ENCODE measurements at places on chromosomes 2 and 18.

GRCh38 chr2:9208875-9209274 is 2.3 kb downstream of the ASAP2 start:
- no peak for DNase-seq

GRCh38 chr2:134727385-134727784 is 8.6 kb upstream of the TMEM163 start:
- DNase-seq: no peak

DNA sequence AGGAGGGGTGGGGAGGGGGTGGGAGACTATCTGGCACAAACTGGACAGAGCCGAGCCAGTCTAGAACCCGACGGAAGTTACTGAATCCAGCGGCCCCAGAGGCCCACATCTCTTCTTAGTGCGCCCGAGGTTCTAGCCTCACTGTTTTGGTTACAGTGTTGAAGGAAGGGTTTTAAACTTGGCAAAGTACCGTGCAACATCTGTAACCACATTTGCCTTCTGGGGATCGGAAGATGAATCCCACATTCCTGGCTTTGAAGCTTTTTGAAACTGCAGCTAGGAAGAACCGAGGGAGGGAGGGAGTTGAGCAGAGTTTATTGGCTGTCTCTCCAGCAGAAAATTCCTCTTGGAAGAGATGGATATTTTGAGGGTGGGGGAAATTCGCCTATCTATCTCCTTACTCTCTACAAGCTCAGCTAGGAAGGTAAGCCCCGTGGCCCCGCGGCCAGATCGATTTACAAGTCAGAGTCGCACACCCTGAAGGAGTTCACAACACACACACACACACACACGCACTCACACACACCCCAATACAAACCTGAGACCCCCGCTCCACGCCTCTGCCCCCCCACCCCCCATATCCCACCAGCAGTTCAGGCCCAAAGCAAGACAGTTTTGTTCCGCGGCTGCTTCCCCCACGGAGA is 1.0 kb downstream of the ACVR1 start:
- DNase-seq: no peak

GRCh38 chr2:169815849-169816248 is 8.9 kb downstream of the METTL5 start:
- DNase-seq: no peak

DNA sequence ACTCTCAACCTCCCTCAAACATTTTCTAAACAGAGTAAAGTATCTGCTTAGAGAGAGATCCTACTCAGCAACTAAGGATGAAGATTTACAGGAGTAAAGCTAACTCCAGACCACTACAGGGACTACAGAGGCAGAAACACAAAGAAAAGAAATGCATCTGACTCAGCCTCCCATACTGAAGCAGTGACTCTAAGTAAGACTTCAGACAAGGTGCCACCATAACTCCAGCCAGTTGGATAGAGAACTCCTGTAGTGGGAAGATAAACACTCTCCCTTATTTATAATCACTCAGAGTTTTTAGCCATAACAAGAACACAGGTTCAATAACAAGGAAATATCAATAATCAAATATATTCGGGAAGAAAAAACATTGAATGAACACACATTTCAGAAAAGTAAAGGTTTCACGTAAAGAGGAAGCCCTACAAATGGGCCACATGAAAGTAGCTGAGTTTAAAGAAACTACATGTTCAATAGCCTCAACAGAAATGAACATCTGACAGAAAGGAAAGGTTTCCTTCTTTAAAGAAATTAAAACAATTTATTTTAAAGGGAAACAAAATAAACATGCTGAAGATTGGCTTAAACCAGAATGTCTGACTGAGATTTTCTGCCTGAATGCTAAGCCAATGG is 519.9 kb downstream of the KCNJ3 start:
- DNase-seq: no peak

DNA sequence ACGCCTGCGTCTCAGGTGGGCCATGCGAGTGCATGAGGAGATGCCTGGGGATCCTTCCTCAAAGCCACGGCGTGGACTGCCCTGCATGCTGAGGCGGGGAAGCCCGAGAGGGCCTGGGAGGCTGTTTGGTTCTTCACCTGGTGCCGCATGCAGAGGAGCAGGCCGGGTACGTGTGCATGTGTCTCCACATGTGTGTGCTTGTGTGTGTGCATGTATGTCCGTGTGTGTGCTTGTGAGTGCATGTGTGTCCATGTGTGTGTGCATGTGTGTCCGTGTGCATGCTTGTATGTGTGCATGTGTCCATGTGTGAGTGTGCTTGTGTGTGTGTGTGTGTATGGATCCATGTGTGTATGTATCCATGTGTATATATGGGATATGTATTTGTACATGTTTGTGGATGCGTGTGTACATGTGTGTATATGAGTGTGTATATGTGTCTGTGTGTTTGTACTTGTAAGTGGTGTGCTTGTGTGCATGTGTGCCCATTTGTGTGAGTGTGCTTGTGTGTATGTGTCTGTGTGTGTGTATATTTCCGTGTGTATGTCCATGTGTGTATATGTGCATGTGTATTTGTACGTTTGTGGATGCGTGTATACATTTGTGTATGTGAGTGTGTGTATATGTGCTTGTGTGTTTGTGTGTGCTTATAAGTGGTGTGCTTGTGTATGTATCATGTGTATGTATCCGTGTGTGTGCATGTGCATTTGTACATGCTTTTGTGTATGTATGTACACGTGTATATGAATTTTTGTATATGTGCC is 79.0 kb downstream of the PTGR3 start:
- no peak for DNase-seq

GRCh38 chr18:13436576-13436975 is 218.0 kb downstream of the LDLRAD4 start:
- DNase-seq: peak; percentile 21

DNA sequence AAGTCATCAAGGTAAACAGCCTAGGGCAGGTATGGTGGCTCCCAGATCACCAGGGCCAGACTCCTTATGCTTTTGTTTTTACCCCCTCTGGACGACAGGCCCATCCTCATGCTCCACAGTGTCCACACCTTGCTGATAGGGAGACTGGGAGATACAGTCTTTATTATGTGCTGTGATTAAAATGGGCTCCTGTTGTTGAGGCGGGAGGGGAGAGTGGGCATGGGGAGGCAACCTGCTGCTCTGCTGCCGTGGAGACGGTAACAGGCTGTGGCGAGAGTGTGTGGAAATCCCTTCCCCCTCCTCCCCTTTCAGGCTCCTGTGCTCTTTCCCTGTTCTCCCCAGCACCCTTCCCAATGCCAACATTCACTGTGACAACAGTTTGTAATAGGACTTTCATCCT is 38.2 kb upstream of the PNO1 start:
- DNase-seq: no peak

- DNase-seq: no peak
Measured at GRCh38 chr2:38605298-38605830, 2.6 kb upstream of the HNRNPLL start.

GRCh38 chr2:7070483-7070882 is 153.3 kb downstream of the RNF144A start:
- no peak for DNase-seq

- DNase-seq: no peak
Measured at GRCh38 chr2:151762694-151763093, 28.4 kb upstream of the NEB start.

DNA sequence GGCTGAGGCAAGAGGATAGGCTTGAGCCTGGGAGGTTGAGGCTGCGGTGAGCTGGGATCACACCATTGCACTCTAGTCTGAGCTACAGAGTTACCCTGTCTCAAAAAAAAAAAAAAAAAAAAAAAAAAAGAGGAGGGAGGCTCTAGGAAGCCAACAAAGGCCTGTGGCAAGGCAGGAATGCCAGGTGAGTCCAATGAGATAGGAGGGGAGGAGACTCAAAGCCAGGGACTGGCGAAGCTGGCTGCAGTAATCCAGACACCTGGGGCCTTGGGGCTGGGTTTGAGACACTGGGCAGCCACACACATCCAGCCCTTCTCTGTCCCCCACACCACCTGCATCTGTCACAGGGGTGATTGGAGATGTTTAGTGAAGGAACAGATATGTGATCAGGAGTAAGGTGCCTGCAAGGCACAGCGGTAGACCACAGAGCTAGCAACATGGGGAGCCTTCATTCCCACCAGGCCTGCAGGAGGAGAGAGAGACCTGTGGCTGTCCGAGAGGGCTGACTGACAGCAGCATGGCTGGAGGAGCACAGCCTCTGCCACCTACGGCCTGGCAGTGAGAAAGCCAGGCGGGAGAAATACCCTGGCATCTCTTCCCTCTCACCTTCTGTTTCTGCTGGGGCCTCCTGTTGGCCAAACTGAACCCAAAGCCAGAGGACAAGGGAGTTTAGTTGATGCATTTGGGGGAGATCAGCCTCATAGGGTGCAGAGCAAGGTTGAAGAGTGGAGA is 9.5 kb downstream of the CHPF start:
- no peak for DNase-seq

- DNase-seq: no peak
Measured at GRCh38 chr2:177604271-177605065, 211.9 kb downstream of the AGPS start.

- DNase-seq: no peak
Measured at GRCh38 chr2:201130524-201131186, 14.7 kb downstream of the CFLAR start.

DNA sequence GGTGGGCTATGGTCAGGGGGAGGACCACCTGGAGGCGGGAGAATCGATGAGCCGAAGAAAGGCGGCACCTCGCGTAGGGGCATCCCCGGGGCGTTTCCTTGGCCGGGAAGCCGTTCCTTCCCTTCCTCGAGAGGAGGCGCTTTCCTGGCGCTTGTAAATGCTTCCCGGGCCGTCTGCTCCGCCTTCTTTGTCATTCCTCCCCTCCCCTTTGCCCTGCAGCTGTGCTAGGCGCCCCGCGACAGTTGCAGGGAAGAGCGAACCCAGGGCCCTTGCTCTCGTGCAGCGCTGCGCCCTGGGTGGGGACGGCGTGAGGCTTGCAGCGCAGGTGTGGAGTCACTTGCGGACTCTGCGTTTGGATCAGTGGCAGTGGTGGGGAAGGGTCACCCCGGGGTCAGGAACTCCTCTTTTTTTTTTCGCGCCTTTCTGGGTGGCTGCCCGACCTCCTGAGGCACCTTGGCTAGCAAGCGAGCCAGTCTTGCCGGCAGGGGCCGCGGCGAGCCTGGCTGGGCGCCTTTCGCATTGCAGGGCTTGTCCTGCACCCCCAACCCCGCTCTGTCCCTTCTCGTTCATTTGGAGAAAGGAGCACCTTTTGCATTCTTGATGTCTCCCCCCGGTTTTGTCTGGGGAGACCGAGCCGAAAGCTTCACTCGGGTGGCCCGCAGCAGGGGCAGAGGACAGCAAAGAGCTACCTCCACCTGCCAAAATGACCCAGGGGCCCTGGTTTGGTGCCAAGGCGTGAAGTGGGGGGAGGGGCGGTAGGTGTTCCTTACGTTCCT is 858 bp downstream of the KCNS3 start:
- no peak for DNase-seq

GRCh38 chr18:3293196-3293951 is 31.4 kb downstream of the MYL12B start:
- no peak for DNase-seq

GRCh38 chr2:121237336-121237979 is 47.5 kb downstream of the TFCP2L1 start:
- DNase-seq: no peak

- DNase-seq: no peak
Measured at GRCh38 chr2:17461087-17461475, 57.2 kb downstream of the RAD51AP2 start.

DNA sequence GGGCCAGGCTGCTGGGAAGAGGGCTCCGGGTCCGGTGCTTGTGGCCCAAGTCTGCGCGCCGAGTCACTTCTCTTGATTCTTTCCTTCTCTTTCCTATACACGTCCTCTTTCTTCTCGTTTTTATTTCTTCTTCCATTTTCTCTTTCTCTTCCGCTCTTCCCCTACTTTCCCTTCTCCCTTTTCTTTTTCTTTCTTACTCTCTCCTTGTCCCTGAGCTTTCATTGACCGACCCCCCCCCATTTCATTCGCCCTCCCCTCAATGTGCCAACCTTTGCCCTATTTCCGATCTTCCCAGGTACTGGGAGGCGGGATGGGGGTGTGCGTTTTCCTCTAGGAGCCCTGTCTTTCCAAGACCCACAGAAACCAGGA is 1.8 kb downstream of the ONECUT2 start:
- DNase-seq: no peak

DNA sequence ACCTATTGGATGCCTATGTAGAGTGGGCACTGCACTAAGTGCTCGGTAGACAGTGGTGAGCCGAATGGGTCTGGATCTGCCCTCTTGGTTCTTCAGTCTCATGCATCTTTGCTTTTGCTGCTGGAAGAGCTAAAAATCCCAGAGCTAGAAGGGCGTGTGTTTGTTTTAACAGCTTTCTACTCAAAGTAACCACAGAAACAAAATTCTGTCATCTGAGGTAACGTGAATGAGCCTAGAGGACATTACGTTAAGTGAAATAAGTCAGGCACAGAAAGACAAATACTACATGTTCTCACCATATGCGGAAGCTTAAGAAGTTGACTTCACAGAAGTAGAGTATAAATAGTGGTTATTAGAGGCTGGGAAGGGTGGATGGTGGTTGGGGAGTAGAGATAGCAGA is 119.8 kb downstream of the PLB1 start:
- DNase-seq: no peak

DNA sequence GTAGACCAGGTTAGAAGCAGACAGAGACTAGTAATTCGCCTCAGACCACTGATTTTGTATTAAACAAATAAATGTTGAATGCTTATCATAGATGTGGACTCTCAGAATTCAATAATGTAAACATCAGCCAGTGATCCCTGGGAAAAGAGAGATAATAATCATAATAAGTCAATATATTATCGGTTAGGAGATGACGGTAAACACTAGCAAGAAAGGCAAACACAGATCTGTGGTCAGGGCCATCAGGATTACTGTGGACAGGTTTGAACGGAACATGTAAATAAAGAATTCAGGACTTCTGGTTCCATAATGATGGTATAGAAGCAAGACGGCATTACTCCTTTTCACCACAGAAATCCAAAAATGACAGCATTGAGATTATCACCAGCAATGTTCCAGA is 861.6 kb downstream of the CBLN2 start:
- DNase-seq: no peak

DNA sequence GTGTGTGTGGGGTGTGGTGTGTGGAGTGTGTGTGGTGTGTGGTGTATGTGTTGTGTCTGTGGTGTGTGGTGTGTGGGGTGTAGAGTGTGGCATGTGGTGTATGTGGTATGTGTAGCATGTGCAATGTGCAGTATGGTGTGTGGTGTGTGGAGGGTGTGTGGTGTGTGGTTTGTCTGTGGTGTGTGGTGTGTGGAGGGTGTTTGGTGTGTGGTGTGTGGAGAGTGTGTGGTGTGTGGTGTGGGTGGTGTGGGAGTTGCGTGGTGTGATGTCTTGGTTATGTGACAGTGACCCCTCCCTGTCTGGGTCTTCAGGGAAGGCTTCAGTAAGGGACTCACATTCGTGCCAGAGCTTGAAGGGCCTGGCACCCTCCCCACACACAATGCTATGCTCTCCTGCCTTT is 718.2 kb upstream of the SOX11 start:
- DNase-seq: no peak

GRCh38 chr2:171247741-171248662 is 87.3 kb upstream of the TLK1 start:
- no peak for DNase-seq

GRCh38 chr2:64219149-64219548 is 74.9 kb upstream of the PELI1 start:
- no peak for DNase-seq
